Adrenal gland (tissue), 19 donors: ENCODE measurements at places on chromosomes 16 and 17.

DNA sequence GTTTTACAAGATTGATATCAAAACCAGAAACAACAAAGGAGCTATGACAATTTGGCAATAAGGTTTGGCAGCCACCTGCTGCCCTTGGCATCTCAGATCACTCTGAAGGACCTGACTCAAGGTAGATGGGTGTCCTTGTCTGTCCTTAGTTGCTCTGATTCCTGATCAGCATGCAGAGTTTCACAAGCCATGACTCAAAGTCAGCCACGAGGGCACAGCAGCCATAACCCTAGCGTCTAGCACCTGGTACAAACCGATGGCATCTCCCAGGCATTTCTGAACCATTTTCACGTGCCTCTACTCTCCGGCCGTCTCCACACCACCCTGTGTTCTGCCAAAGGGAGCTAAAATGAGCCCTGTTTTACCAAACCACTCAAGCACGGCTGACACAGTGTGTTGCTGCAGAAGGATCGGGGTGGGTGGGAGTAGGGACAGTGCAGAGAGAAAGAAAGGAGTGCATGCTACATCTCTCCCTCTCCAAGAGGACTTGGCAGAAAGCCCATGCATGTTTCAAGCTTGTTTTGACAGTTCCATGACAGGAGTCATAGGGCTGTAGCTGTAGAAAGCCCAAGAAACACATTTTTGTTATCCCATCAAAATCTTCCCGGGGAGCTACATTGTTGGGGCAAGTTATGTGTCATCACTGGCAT is 297.3 kb downstream of the ABCC12 start:
- H3K27me3 ChIP-seq = no peaks in the 10 kb centered on the region
- H3K4me1 ChIP-seq = no peaks in the 10 kb centered on the region
- no peaks in the 10 kb centered on the region for H3K36me3 ChIP-seq
- H3K27ac ChIP-seq = no peak overlapping the region

- H3K4me3 ChIP-seq = no peak overlapping the region
- no peak for DNase-seq
- no peaks in the 10 kb centered on the region for H3K27me3 ChIP-seq
- no peaks in the 10 kb centered on the region for H3K4me1 ChIP-seq
- no peak overlapping the region for H3K27ac ChIP-seq
- H3K36me3 ChIP-seq = no peaks in the 10 kb centered on the region
Measured at GRCh38 chr16:77949445-77949844, 72.9 kb upstream of the CLEC3A start.

DNA sequence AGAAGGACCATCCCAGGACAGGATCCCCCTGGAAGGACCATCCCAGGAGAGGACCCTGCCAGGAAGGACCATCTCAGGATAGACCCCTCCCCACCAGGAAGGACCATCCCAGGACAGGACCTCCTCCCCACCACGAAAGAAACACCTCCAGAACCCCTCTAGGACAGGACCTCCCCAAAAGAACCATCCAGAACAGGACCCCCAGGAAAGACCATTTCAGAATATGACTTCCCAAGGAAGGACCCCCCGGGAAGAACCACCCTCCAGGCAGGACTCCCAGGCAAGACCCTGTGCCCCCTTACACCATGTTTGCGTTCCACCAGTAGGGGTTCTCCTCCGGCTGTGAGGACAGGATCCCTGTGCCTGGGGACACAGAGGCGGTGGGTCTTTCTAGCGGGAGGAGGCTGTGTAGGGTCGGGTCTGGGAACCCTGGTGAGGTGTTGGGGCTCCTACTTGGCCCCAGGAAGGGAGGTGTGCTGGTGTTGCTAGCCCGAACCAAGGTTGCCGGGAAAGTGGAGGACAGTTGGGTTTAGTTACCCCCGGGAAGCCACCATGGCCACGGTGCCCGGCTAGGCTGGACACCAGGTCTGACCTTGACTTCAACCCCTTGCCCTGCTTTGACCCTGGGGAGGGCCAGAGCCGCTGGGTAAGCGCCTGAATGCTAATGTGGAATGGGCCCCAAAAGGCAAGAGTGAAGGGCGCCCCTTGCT is 2.2 kb downstream of the NOTUM start:
- no peak overlapping the region for H3K27ac ChIP-seq
- peaks cover 9% of the 10 kb centered on the region for H3K4me1 ChIP-seq
- no peak for DNase-seq

DNA sequence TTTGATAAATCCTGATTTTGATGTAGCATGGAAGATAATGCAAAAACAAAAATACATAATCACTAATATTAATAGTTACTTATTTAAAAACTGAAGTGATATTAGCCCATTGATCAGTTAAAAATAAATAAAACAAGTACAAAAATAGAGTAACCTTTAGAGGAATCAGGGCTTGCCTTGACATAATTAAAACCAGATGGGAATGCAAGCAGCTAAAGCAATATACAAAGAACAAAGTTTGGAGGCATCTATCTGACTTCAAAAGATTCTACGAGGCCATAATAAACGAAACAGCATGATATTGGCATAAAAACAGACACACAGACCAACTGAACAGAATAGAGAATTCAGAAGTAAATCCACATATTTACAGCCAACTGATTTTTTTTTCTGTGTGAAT is 15.0 kb upstream of the HEATR3 start:
- no peak overlapping the region for H3K27ac ChIP-seq
- H3K36me3 ChIP-seq = no peaks in the 10 kb centered on the region
- DNase-seq = no peak
- no peaks in the 10 kb centered on the region for H3K4me1 ChIP-seq
- no peak overlapping the region for H3K4me3 ChIP-seq

DNA sequence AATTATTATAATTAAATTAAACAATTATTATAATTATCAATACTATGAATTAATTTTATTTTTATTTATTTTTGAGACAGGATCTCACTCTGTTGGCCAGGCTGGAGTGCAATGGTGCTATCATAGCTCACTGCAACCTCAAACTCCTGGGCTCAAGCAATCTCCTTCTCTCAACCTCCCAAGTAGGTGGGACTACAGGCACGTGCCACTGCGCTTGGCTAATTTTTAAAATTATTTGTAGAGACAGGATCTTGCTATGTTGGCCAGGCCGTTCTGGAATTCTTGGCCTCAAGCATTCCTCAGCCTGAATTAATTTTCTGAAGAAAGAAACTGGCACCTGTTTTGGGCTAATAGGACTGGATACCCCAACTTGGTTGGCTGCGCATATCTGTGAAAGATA is 10.3 kb downstream of the GNA13 start:
- no peak overlapping the region for H3K27ac ChIP-seq
- peaks cover 43% of the 10 kb centered on the region for H3K4me1 ChIP-seq
- no peak overlapping the region for H3K4me3 ChIP-seq
- no peak for DNase-seq
- no peaks in the 10 kb centered on the region for H3K27me3 ChIP-seq

- no peaks in the 10 kb centered on the region for H3K4me1 ChIP-seq
- DNase-seq = no peak
- H3K4me3 ChIP-seq = no peak overlapping the region
- peaks cover 16% of the 10 kb centered on the region for H3K27me3 ChIP-seq
Measured at GRCh38 chr16:51119556-51119955, 31.5 kb downstream of the SALL1 start.

DNA sequence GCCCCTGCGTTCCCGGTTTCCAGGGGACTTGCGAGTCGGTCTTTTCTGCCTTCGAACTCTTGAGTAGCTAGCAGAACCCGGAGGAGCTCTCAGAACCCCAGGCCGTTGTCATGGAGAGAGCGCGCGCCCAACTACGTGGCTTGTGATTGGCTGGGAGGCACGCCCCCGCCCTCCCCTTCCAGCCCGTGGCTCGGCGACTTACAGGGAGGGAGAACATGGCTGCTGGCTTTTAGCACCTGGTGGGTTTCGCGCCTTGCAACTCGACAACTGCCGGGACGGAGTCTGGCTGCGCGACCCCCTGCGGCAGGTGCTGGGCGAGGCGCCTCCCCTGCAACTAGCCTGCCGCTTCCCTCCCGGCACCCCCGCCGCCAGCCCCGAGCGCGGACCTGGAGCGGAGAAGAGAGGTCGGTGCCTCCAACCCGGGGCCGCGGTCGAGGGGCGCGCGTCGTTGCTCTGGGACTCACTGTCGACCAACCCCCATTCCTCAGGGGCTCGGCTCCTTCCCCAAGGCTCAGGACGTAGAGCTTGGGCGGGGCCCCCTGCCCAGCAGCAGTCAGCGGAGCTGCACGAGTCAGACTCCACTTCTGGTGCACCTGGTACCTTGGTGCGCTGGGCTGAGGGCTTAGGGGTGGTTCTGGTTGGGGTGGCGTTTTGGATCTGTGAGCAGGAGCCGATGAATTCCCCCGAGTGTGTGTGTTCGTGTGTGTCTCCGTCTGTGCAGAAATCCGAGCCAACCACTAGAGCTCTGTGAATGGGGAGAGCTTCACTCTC is 9.0 kb upstream of the ZFP90 start:
- H3K27ac ChIP-seq = no peak overlapping the region
- peaks cover 4% of the 10 kb centered on the region for H3K4me1 ChIP-seq
- H3K4me3 ChIP-seq = peak overlapping the region; percentile 97
- no peaks in the 10 kb centered on the region for H3K27me3 ChIP-seq

GRCh38 chr16:46788891-46789474 is 40.8 kb upstream of the MYLK3 start:
- H3K27ac ChIP-seq = no peak overlapping the region
- no peaks in the 10 kb centered on the region for H3K4me1 ChIP-seq
- no peak overlapping the region for H3K4me3 ChIP-seq
- no peaks in the 10 kb centered on the region for H3K27me3 ChIP-seq
- no peak for DNase-seq
- H3K36me3 ChIP-seq = no peaks in the 10 kb centered on the region

DNA sequence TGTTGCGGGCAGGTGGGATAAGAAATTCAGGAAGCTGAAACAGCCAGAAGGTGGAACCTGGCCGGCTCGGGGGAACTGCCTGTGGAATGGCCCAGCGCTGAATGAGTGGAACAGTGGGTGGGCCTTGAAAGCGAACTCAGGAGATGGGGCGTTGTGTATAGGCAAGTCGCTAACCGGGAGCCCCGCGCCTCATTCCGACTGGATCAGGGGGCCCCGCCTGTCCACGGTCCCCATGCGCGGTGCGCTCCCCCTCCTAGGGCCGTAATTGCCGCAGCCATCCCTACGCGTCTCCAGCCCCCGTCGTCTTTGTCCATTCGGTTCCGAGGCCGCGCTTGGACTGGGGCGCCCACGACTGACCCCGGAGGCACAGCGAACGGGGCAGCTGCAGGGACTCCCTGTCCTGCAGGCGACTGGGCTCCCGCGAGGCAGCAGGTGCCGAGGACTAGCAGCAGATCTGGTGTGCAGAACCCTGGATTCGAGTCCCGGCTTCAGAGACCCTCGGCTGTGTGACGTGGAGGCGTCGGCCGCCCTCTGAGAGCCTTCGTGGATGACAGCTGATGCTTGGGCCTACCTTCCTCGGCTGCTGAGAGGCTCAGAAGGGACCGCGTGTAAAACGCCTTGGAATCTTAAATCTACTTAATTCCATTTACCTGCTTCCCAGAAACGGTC is 10.9 kb upstream of the CA4 start:
- DNase-seq = peak; percentile 4
- H3K4me1 ChIP-seq = peaks cover 41% of the 10 kb centered on the region
- no peaks in the 10 kb centered on the region for H3K36me3 ChIP-seq
- H3K27ac ChIP-seq = no peak overlapping the region
- H3K4me3 ChIP-seq = no peak overlapping the region
- H3K27me3 ChIP-seq = peaks cover 33% of the 10 kb centered on the region

DNA sequence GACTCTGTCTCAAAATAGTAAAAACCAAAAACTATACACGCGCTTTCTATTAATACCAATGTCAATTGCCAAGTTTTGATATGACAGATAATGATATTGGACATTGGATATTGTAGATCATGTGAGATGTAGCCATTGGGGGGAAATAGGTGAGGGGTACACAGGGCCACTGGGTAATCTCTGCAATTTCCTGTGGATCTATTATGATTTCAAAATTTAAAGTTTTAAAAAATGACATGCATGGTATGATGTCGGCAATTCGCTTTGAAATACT is 266.0 kb downstream of the PARN start:
- no peak overlapping the region for H3K4me3 ChIP-seq
- no peak for DNase-seq
- H3K36me3 ChIP-seq = no peaks in the 10 kb centered on the region
- H3K27ac ChIP-seq = no peak overlapping the region

GRCh38 chr16:56306690-56307533 is 115.6 kb downstream of the GNAO1 start:
- H3K36me3 ChIP-seq = no peaks in the 10 kb centered on the region
- no peak overlapping the region for H3K4me3 ChIP-seq
- no peaks in the 10 kb centered on the region for H3K4me1 ChIP-seq
- DNase-seq = no peak
- no peak overlapping the region for H3K27ac ChIP-seq

- no peaks in the 10 kb centered on the region for H3K36me3 ChIP-seq
- no peak for DNase-seq
- H3K27me3 ChIP-seq = no peaks in the 10 kb centered on the region
- no peak overlapping the region for H3K4me3 ChIP-seq
- no peak overlapping the region for H3K27ac ChIP-seq
Measured at GRCh38 chr17:5284681-5285080, 2.6 kb downstream of the RABEP1 start.

- no peaks in the 10 kb centered on the region for H3K36me3 ChIP-seq
- H3K27ac ChIP-seq = no peak overlapping the region
- DNase-seq = no peak
- H3K4me1 ChIP-seq = no peaks in the 10 kb centered on the region
- no peaks in the 10 kb centered on the region for H3K27me3 ChIP-seq
Measured at GRCh38 chr16:64541621-64542020, 580.2 kb downstream of the CDH11 start.

DNA sequence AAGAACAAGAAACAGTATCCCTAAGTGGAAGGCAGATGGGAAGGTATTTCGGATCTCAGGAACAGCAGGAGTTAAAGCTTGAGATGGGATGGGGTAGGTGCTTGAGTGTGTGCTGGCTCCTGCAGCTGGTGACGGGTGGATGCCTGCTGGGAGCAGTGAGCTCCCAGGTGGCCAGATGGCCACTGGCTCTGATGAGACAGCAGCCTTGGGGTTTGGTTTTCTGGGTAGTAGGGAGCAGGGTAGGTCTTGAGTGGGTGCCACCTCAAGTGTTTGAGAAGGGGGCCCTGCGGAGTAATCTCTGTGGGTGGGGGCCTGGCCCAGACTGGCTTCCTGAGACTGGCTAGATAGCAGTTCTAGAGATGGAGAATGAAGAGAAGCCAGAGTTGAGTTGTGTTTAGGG is 10.3 kb downstream of the EPN2 start:
- no peaks in the 10 kb centered on the region for H3K36me3 ChIP-seq
- peaks cover 34% of the 10 kb centered on the region for H3K4me1 ChIP-seq
- H3K27ac ChIP-seq = peak overlapping the region; percentile 75
- no peaks in the 10 kb centered on the region for H3K27me3 ChIP-seq

DNA sequence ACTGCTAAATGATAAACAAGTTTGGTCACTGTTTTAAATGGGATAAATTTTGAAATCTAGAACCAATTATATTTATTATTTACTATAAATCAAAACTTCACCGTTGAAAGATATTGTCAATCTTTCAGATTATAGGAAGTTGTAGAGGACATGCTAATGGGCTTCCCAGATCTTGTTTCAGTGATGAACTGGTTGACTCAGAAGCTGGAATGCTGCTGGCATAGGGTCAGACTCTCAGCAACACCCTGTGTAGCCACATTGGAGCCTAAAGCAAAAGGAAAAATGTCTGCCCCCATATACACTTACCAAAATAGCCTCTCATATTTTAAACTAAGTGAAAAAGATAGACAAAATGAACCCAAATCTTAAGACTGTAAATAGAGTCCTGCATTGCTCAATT is 916.9 kb upstream of the SOX9 start:
- no peaks in the 10 kb centered on the region for H3K4me1 ChIP-seq
- no peak for DNase-seq
- no peaks in the 10 kb centered on the region for H3K36me3 ChIP-seq
- H3K27ac ChIP-seq = no peak overlapping the region

- no peak for DNase-seq
- peaks cover 5% of the 10 kb centered on the region for H3K4me1 ChIP-seq
- H3K27me3 ChIP-seq = no peaks in the 10 kb centered on the region
- H3K36me3 ChIP-seq = peaks cover 7% of the 10 kb centered on the region
Measured at GRCh38 chr17:30256756-30257506, 21.4 kb upstream of the SLC6A4 start.
